ENCODE measurements at places on chromosomes 5 and 9. TPM values are rescaled to one million over a fixed set of nuclear protein-coding genes. Genes with fewer than 3 reads are reported as not detected.

GRCh38 chr9:135117281-135117680 lies 29.8 kb downstream of the OLFM1 start:
- no peaks in the 10 kb centered on the region for H3K27me3 ChIP-seq
- DNase-seq = no peak
- H3K4me1 ChIP-seq = no peaks in the 10 kb centered on the region
- H3K27ac ChIP-seq = no peak overlapping the region
- no peak overlapping the region for H3K4me3 ChIP-seq

- H3K4me1 ChIP-seq = peaks cover 23% of the 10 kb centered on the region
- no peak overlapping the region for H3K27ac ChIP-seq
- H3K36me3 ChIP-seq = no peaks in the 10 kb centered on the region
- no peak for DNase-seq
Measured at GRCh38 chr5:72434056-72434780, 73.0 kb downstream of the ZNF366 start.

DNA sequence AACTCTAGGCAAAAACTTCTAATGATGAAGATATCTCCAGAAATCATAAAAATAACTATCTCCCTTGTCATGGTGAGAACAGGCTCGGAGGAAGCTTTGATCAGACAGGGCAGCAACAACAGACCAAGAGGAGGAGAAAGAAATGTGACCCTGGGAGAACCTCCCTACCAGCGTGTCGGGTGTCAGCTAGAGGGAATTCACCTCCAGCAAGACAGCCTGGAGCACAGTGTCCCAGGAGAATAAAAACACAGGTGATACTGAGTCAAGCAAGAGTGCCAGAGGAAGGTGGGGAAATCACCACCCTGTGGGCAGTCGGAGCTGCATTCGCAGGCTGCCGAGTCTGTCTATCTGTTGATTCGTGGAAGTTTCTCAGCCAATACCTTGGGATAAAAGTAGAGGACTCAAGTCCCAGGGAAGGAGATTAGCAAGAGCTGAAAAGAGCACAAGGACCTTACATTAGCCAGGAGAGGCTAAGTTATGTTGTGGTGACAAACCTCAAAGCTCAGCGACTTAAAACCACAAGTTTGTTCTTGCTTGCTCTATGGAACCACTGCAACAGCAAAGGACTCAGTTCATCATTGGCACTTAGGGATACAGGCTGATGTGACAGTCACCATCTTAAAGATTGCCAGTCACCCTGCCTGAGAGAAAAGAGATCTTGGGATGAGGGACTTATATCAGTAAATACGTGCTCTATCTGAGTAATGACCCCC lies 598.3 kb downstream of the CCDC171 start:
- DNase-seq = no peak
- H3K4me3 ChIP-seq = no peak overlapping the region
- no peaks in the 10 kb centered on the region for H3K27me3 ChIP-seq
- H3K27ac ChIP-seq = no peak overlapping the region
- H3K4me1 ChIP-seq = no peaks in the 10 kb centered on the region
- no peaks in the 10 kb centered on the region for H3K36me3 ChIP-seq

GRCh38 chr5:97576956-97577355 lies 393.9 kb upstream of the RIOK2 start:
- H3K27ac ChIP-seq = no peak overlapping the region
- H3K36me3 ChIP-seq = no peaks in the 10 kb centered on the region
- H3K4me3 ChIP-seq = no peak overlapping the region

- DNase-seq = no peak
- H3K27ac ChIP-seq = no peak overlapping the region
- H3K4me3 ChIP-seq = no peak overlapping the region
- H3K27me3 ChIP-seq = no peaks in the 10 kb centered on the region
- H3K36me3 ChIP-seq = no peaks in the 10 kb centered on the region
Measured at GRCh38 chr5:56722317-56722716, 93.0 kb upstream of the MAP3K1 start.

GRCh38 chr5:142193114-142193428 lies 84.5 kb downstream of the NDFIP1 start:
- H3K27ac ChIP-seq = no peak overlapping the region
- no peaks in the 10 kb centered on the region for H3K36me3 ChIP-seq
- no peak overlapping the region for H3K4me3 ChIP-seq
- H3K27me3 ChIP-seq = no peaks in the 10 kb centered on the region

DNA sequence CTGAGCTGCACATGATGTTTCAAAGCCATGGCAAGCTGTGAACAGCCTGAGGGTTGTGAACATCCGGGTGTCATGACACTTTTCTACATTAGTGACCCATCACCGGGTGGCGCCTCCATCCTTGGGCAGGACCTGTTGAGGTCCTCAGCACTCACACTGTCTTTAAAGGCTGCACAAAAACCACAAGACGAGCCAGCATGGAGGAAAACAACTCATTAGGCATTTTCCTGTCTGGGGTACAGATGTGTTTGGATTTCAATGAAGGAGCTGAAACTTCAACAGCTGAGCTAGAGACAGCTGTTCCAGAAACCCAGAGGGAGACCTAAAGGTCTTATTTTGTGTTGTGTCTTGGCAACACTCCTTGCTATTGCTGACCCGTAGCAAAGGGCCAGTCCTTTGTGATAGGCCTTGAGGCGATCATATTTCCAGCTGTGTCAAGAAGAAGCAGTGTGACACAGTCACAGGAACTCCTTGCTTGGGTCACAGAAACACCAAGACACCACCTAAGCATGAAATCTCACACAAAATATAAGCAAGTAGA lies 151.8 kb upstream of the VLDLR start:
- no peaks in the 10 kb centered on the region for H3K27me3 ChIP-seq
- no peak overlapping the region for H3K4me3 ChIP-seq
- no peaks in the 10 kb centered on the region for H3K36me3 ChIP-seq
- DNase-seq = no peak
- no peaks in the 10 kb centered on the region for H3K4me1 ChIP-seq

- H3K27ac ChIP-seq = peak overlapping the region; percentile 47
- no peak for DNase-seq
- H3K27me3 ChIP-seq = no peaks in the 10 kb centered on the region
- no peaks in the 10 kb centered on the region for H3K36me3 ChIP-seq
- H3K4me1 ChIP-seq = peaks cover 41% of the 10 kb centered on the region
- peak overlapping the region; percentile 1 for H3K4me3 ChIP-seq
Measured at GRCh38 chr9:4206718-4207117, 93.2 kb downstream of the GLIS3 start.

GRCh38 chr5:43121233-43121912 lies 659 bp downstream of the ZNF131 start:
- peak overlapping the region; percentile 94 for H3K4me3 ChIP-seq
- peak overlapping the region; percentile 99 for H3K27ac ChIP-seq
- H3K4me1 ChIP-seq = no peaks in the 10 kb centered on the region
- DNase-seq = peak; percentile 98
- H3K27me3 ChIP-seq = no peaks in the 10 kb centered on the region

DNA sequence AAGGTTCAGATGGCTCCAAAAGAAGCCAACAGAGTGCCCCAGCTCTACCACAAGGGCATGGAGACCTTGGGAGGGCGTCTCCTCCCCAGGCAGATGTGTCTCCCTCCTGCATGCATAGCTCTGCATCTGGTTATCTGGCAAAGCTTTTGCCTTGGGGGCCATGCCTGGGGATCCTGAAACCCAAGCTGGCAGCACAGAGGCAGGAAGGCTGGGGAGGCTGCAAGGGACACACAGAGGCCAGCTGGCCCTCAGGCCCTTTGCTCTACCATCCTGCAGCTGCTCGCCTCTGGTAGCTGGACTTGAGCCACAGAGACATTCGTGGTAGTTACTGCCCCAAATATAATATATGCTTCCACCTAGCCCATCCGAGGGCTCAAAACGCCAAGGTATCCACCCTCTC lies 3.9 kb downstream of the SEPTIN8 start:
- DNase-seq = no peak
- no peak overlapping the region for H3K4me3 ChIP-seq
- no peak overlapping the region for H3K27ac ChIP-seq
- H3K36me3 ChIP-seq = no peaks in the 10 kb centered on the region
- H3K4me1 ChIP-seq = peaks cover 5% of the 10 kb centered on the region

Gene CDH10
- 0.13 TPM for total RNA-seq

Gene LHX6
- 4.9 TPM for total RNA-seq

Gene PCDHA4
- 4.1 TPM for total RNA-seq

Gene GBGT1
- 21.6 TPM for total RNA-seq

Gene UNC13B
- 43.6 TPM for total RNA-seq

Data from kidney (tissue), 22 donors.